RCC 7860 (cell line): ENCODE measurements at places on chromosomes 5 and 9.
A peak's percentile ranks its signal among the peaks of the same experiment; 100 is the strongest.

GRCh38 chr9:124352616-124353015, 62.6 kb downstream of the PSMB7 start:
- no peak for DNase-seq

GRCh38 chr9:34956648-34957047, 1.4 kb upstream of the PHF24 start:
- no peak for DNase-seq

DNA sequence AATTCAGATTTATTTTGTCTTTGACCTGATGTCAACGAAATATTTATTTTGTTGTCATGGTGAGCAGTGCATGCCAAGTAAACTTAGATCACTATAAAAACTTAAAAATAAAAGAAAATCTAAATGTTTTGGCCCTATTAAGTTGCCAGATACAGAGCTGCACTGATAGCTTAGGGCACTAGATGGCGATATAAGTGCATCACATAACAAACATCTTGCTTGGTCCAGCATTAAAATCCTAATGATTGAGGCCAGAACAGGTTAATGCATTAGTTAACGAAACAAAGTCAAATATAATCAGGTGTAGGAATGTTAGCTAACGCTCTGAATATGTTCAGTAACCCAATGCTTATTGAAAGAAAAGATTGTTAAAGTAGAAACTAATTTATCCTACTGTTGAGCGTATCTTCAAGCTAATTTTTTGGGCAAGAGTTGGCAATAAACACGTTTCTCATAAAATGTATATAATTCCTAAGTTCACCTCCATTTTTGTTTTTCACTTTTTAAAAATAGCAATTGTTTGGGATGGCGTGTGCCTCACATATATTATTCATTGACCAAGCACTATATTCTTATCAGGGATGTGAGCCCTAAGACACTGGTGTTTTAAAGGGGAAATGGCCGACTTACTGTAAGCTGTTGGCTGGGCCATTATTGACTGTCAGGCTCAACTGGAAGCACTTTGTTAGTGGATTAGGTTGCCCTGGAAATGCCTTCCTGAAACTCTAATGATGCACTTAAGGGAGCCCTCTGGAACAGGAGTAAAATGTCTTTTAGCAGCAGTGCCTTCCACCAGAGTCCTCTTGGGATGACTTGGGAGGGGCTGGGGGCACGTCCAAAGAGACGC, 33.3 kb downstream of the KCTD16 start:
- DNase-seq: peak; percentile 37

DNA sequence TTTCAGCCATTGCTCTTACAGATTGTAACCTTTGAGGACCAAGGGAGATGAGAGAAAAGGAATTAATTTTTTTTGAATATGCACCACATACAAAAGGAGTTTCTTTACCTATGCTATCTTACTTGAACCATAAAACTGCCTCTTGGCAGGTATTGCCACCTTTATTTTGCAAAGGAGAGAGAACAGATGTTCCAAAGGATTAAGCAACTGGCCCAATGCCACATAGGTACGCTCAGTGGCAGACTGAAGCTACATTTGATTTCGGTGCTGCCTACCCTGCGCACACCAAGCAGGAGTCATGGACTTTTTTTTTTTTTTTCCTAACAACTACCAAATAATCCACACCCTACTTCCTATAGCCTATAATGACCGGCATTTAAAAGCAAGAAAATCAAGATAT, 43.1 kb downstream of the SAXO1 start:
- no peak for DNase-seq

GRCh38 chr9:86300701-86301100, 18.4 kb upstream of the ISCA1 start:
- DNase-seq: no peak

DNA sequence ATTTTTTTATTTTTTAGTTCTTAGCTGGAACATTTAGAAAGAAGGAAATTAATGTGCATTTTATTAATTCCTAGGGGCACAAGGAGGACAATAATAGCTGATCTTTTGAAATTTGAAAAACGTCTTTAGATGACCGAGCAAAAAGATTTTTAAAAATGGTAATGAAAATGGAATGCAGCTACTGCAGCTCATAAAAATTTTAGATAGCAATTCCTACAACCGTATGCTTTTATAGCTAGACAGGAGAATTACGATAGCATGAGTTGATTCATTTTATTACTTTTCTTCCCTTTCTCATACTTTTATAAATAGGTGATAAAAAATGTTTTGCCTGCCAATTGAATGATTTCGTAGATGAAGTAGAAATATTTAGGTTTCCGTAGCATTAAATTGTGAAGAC, 13.7 kb upstream of the RUFY1 start:
- DNase-seq: no peak

GRCh38 chr5:81146031-81146430, 87.1 kb upstream of the CKMT2 start:
- DNase-seq: no peak

- DNase-seq: no peak
Observed at GRCh38 chr5:55220433-55221185, 6.5 kb downstream of the MCIDAS start.

DNA sequence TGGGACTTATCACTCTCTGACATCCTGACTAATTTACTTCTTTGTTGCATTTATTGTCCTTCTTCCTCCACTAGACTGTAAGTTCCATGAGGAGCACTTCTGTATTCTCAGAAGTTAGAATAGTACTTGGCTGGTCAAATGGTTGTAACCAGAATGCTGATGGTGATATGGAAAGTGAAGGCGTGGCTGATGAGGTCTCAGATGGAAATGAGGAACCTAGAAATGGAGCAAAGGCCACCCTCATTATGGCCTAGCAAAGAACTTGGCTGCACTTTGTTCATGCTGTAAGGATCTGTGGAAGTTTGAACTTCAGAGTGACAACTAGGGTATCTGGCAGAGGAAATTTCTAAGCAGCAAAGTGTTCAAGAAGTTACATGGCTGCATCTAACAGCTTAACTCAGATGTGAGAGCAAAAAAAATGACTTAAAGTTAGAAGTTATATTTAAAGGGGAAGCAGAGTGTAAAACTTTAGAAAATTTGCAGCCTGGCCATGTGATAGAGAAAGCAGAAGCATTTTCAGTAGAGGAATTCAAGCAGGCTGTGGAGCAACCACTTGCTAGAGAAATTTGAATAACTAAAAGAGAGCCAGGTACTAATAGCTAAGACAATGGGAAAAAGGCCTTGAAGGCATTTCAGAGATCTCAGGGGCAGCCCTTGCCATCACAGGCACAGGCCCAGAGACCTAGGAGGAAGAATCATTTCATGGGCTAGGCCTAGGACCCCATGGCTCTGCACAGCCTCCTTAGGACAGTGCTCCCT, 14.9 kb upstream of the SLC22A5 start:
- DNase-seq: no peak

GRCh38 chr5:73499187-73499586, 945 bp downstream of the BTF3 start:
- DNase-seq: no peak

DNA sequence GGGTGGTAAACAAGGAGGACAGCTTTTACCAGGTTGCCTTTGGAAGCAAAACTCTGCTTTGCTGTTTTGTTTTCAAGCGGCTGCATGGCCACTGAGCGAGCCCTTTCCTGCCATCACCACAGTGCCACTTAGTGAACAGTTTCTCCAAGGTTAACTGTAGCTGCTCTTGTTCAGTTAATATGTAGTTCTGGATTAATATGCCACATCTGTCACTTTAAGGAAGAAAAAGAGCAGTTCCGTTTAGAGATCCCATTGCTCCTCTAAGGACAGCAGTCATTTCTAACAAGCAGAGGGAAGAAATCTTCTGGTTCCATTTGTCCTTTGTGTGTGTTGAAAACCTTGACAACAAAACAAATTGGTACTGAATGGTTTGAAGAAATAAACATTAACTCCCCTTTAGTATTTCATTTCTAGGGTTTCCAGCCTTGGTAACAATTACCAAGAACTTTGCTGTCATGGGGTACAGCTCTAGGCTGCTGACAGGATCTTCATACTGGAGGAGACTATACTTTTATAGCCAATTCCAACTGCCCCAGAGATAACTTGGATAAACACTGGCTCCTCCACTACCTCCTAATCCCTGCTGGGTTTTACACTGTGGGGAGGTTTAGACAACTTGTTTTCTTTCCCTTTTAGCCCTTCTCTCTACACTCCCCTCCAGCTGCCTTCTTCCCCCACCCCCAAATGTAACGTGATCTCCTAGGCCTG, 10.3 kb upstream of the ABL1 start:
- DNase-seq: no peak

- peak; percentile 13 for DNase-seq
Observed at GRCh38 chr5:126499853-126500342, 76.7 kb downstream of the GRAMD2B start.

GRCh38 chr5:159786901-159787691, 129.2 kb upstream of the ADRA1B start:
- no peak for DNase-seq

DNA sequence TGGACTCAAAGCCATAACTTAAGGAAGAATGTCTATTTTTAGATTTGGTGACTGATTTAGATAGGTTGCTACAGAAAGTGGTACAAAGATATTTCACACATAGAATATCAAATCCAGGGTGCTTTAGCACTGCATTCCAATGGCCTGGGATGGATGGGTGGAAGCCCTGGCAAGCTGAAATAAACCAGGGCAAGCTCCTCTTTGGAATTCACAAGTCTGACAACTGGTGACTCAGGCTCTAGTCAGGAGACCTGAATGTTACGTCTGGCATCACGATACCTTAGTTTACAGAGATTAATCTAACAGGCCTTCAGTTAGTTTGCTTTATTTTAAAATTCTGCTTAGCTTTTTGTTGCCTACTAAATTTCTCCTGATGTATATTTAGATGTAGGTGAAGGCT, 144.0 kb downstream of the TMC1 start:
- no peak for DNase-seq

DNA sequence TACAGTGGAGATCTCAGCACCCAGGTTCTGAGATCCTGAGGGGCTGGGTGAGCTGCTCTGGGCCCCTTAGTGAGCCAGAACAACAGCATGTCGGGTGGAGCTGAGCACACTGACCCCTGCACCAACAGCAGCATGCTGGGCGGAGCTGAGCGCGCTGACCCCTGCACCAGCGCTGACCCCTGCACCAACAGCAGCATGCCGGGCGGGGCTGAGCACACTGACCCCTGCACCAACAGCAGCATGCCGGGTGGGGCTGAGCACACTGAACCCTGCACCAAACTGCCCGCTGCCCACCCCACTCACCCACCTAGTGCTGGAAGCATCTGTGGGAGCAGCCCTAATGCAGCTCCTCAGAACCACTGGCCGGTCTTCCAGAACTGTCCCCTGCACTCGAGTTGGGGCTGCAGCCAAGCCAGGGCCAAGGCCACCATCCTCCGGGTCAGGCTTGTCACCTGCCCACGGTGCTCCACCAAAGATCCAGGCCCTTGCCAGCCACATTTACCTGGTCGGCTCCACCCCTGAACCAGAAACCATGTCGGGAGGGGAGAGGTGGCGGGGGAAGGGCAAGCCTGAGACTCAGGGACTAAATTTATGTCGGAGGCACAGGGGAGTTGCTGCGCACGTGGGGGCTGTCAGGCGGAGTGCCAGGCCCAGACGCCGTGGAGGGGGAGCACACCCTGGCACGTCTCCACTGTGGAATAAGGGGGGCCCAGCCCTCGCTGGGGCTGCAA, 80.3 kb downstream of the ADAMTS2 start:
- no peak for DNase-seq

DNA sequence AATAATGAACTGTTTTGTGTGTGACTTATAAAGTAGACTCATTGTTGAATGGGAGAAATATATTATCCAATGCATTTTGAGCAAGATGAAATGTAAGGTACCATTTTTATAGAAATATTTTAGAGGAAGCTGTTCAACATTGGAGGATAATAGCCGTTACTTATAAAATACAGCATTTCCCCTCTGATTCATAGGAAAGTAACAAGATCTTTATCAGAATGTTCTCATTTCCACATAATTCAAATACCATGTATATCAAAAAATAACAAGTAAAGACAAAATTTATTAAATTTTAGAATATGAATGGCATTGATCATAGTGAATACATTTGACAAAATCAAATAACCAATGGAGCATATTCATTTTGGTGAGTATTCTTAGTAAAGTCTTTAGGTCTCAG, 346.7 kb upstream of the PTGER4 start:
- DNase-seq: no peak

DNA sequence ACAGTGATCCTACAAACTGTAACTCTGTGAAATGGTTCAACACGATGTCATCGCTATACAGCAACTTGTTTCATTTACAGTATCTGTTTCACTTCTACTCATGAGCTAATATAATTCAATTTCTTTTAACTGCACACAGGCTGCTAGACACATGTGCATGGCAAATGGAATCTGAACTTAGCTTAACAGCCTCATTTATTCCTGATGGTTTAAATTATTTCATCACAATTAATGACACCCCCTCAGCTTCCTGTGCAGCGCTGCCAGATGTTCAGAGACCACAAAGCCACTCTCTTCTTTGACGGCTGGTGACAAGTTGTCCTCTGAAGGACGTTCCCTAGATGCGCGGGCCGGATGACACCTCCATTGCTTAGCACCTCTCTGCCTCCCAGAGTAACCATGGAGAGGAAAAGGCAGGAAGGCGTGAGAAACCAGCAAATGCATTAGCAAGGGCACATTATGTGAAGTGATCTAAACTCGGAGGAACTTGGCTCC, 191.1 kb downstream of the BNC2 start:
- no peak for DNase-seq

DNA sequence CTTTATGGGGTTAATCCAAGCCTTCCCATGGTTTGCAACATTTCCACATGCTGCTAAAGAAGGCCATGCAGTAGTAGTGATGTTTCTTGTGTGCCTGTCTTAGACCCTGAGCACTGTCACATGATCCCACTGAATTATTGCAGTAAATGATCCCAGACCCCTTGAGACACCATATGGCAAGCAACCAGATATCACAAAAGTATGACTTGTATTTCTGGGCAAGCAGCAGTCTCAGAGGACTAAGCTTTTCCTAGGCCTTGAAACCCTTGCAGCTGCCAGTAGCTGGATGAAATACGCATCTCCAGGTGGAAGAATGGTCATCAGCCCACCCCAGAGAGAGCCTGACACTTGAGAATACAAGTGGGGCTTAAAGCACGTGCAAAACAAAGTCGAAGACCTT, 41.8 kb downstream of the CDO1 start:
- no peak for DNase-seq

GRCh38 chr5:98902733-98903132, 26.1 kb downstream of the CHD1 start:
- DNase-seq: no peak

DNA sequence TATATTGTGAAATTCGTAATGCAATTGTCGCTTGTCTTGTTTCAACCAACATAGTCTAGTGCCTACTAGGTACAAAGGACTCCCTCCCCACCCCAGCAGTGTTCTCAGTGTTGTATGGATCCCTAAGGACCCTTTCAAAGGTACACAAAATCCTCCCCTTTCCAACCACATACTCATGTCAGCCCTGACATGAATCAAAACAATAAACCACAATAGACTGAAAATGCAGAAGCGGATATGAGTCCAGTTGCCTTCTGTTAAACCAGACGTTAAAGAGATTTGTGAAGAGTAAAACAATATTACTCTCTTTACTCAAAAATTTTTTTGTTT, 82.4 kb upstream of the IFNK start:
- no peak for DNase-seq
